ENCODE measurements at places on chromosomes 6 and 20. TPM values are rescaled to one million over a fixed set of nuclear protein-coding genes. Genes with fewer than 3 reads are reported as not detected.

DNA sequence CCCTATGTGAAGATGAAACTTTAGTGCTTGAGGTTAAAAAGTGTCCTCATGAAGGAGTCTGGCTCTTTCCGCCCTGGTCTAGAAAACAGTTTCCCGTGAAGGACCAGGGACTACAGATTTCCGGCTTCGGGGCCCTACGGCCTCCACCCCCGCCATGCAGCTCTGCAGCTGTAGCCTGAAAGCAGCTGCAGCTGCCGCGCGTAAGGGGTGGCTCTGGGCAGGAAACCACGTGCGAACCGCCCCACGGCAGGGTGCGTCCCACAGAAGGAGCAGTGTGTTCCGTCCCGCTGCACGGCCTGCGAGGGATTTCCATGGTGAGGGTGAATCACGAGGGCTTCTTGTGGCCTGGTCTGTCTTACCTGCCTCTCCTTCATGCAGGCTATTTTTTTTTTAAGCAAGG is 117.0 kb downstream of the ERMARD start:
- DNase-seq = no peak

DNA sequence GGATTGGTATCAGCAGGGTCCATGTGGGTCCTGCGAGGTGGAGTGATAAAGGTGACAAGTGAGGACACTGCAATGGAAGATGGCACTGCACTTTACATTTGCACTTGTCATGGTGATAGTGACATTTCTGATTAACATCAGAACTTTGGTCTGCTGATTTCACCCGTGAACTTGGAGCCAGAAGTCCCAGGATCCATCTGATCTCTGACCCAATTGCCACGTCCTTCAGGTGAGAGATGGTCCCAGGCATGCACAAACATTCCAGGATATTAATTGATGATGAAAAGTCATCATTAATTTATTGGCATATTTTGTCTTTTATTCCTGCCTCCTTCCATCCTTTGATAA is 9.8 kb upstream of the GHRH start:
- DNase-seq = no peak

SYCP2L gene
- 6.1 TPM for polyA plus RNA-seq

GRCh38 chr6:36484736-36485135 is 41.9 kb downstream of the KCTD20 start:
- no peak for DNase-seq

CST5 gene
- 0.25 TPM for polyA plus RNA-seq

DNA sequence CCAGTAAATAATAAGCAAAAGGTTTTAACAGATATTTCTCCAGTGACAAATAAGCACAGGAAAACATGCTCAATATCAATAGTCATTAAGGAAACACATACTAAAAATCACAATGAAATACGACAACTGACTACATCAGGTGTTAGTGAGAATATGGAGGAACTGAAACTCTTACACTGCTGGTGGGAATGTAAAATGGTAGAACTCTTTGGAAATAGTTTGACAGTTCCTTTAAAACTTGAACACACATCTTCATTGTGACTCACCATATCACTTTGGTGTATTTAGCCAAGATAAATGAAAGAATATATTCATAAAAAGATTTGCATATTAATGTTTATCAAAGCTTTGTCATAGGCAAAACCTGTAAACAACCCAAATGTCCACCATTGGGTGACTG is 11.3 kb upstream of the MAP3K5 start:
- no peak for DNase-seq

OR2B6 gene
- 0.10 TPM for polyA plus RNA-seq

DNA sequence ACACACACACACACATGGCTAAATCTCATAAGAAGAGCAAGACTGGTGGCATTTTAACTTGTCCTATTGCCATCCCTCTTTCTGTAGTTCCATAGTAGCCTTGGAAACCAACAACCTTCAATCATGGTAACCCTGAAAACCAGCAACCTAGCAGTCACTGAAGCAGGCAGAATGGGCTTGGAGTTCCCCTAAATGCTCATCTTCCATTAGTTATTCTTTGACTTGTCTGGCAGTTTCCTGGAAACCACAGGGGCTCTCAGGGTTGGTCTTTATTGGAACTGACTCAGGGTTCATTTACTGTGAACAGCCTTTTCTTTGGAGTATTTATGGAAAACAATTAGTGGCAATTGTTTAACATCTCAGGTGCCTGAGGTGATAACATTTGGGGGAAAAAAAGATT is 19.4 kb upstream of the BRPF3 start:
- DNase-seq = no peak

Data from renal cortex interstitium (tissue), 15 donors.